Right kidney (tissue), 9 donors: ENCODE measurements at places on chromosomes 1 and 21.

GRCh38 chr1:30472009-30472408 lies 251.4 kb downstream of the MATN1 start:
- DNase-seq = no peak

DNA sequence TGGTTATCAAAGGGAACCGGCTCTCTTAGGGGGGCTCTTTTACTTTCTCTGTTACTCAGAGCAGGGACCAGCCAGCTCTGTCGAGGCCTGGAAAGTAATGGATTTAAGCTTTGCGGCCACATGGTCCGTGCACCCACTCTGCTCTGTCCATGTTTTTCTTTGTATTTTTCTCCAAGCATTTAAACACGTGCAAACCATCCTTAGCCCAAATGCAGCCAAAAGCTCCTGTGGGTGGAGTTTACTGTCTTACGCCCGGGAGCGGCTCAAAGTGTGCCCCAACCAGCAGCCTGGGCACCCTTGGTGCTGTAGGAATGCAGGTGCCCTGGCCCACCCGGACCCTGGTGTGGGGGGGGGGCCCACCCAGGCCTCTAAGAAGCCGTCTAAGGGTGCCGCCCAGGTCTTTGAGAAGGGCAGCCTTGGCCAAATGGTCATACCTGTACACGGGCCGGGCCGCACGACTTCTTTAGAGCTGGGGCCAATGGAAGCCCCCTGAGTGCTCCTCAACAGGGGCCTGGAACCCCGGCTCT lies 29.2 kb upstream of the POFUT2 start:
- no peak for DNase-seq

DNA sequence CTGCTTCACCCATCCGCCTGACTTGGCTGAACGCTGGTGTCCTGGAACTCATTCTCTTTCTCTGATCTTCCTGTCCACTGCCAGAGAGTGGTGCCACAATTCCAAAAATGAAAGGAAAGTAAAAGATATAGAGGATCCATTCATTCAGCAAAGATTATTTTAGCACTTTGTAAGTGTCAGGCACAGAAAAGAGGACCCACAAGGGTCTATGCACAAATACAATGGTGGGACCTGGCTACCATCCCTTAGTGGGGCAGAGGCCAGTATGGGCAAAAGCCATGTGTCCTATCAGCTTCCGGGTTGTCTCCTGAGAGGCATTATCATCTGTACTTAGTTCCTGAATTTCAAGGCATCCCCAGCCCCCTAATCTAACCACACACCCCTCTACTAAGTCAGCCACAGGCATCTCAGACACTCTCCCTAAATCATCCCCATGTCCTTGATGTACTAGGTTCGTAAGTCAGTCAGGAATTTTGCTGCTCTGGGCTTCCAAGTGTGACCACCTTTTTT lies 19.0 kb downstream of the SSR2 start:
- no peak for DNase-seq

- DNase-seq = no peak
Measured at GRCh38 chr1:65799601-65800000, 6.9 kb downstream of the PDE4B start.

DNA sequence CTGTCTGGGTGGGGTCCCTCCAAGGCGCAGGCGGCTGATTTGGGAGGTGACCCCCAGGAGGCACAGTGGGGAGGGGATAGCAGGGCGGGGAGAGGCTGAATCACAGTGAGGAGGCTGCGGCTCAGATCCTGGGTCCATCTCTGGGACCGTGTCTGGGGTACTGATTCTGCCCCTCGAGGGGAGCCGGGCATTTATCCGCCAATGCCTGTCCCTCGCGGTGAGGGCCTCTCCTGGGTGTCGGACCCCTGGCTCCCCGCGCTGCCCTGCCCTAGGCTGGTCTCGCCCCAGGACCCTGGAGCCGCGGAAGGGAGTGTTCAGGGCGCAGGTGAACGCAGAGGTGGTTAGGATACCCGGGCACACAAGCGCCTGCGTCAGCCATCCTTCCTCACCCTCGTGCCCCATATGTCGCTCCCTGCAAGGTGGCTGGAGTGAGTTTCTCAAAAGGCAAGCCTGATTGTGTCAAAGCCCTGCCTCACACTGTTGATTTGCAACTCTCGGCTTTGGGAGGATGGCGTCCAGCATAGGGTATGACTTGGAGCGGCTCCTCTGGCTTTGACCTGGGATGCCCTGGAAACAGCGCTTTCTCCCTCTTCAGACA lies 530.9 kb downstream of the PTPRU start:
- DNase-seq = no peak

DNA sequence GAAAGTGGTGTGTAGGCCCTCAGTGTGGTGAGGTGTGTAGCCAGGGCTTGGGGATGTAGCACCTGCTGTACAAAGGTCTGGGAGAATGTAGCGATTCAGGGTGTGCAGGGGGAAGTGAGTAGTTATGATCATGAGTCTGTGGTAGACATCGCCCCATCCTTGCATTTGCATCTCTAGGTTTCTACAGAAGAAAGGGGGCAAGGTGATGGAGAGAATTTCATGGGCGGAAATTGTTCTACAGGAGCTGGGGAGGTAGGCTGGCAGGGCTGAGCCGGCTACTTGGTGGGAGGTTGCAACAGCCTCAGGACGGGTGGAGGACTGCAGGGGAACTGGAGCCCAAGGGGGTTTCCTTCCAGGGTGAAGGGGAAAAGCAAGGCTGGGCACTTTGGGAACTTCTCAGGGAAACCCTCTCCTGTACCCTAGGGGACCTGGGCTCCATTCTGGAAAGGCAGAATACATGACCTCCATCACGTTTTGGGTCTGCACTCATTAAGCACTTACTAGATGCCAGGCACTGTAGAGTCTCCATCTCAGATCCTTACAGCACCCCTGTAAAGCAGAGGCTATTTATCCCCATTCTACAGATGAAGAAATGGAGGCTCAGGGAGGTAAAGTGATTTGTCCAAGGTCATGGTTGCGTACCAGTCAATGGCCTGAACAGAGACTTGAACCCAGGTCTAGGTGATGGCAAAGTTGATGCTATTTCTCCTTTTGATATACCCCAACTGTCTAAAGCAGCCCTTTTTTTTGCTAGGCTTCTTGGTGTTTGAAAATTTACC lies 14.5 kb upstream of the TNFRSF1B start:
- DNase-seq = no peak

- no peak for DNase-seq
Measured at GRCh38 chr1:151124763-151125403, 21.5 kb downstream of the SEMA6C start.

DNA sequence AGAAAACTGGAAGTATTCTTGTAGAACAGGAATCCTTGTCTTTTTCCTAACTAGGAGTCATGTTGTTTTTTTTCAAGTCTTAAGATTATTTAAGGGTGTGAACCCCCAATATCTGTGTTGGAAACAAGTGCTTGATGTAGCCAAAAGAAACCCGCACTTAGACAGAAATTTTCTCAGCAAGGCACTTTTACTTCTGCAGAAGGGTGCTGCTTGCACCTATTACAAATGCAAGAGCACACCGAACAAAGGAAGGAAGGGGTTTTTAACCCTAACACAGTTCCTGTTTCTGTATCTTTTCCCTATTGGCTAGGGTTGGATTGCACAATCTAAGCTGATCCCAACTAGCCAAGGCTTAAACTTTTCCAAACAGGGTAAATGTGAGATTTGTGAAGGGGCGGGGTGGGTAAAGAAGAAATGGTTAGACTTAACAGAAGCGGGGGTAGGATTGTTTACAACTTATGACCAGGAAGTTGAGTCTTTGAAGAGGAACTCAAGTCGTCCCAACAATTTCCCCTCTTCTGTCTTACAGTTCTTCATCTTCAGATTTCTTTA lies 75.1 kb downstream of the ZFYVE9 start:
- DNase-seq = no peak

DNA sequence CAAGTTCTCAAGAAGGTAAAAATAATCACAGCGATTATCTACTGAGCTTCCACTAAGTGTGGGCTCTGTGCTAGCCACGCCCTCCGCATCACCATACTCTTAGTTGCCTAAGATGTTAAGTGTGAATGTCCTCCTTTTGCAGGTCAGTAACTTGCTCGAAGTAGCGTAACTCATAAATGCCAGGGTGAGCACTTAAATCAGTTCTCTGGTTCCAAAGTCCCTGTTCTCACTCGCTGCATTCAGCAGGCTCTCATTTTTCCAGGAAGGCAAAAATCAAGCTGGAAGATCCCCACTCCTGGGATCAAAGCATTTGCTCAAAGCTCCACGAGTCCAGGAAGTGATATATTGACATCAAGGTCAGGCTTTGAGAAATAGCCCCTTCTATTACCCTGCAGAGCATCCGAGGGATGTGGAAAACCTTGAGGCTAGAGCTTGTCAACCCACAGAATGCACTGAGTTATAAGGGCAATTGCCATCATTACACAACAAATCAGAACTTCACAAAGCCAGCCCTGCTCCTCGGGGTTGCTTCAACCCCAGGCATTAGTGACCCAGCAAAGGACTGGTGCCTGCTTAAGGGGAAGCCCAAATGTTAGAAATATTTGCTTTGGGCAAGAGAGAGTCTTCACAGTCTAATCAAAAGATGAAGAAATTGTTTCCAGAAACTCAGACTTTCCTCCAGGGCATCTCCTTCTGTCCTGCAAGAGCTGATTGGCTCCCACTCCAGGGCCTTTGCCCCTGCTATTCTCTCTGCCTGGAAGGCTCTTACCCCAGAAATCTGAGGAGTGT lies 19.5 kb downstream of the SLC30A1 start:
- DNase-seq = no peak

- no peak for DNase-seq
Measured at GRCh38 chr1:153711026-153711425, 16.8 kb upstream of the INTS3 start.
